T47D (cell line): ENCODE measurements at places on chromosomes 11 and 22.
A peak's percentile ranks its signal among the peaks of the same experiment; 100 is the strongest.

DNA sequence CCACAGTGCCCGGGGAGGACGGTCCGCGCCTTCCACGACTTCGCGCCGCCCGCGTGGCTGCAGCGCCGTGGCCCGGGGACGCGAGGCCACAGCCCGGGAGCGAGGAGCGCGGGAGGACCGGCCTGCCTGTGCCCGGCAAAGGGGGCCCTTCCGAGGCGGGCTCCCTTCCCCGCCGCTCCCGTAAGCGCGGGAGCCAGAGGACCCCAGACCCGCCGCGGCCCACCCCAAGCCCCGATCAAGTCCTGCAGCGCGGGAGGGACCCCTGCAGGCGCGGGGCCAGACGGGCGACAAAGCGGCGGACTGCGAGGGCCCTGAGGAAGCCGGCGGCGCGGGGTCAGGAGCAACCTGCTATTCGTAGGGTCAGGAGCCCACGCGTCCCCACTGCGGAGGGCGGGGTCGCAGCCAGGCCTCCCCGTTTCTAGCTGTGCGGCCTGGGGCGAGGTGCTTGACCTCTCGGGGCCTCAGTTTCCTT is 110.3 kb downstream of the WNT7B start:
- DNase-seq, result no peak

GRCh38 chr22:20423008-20423905 is 14.4 kb downstream of the SCARF2 start:
- no peak for DNase-seq

- DNase-seq, result no peak
These were observed 8.0 kb downstream of the GLB1L2 start for GRCh38 chr11:134339756-134340155.

DNA sequence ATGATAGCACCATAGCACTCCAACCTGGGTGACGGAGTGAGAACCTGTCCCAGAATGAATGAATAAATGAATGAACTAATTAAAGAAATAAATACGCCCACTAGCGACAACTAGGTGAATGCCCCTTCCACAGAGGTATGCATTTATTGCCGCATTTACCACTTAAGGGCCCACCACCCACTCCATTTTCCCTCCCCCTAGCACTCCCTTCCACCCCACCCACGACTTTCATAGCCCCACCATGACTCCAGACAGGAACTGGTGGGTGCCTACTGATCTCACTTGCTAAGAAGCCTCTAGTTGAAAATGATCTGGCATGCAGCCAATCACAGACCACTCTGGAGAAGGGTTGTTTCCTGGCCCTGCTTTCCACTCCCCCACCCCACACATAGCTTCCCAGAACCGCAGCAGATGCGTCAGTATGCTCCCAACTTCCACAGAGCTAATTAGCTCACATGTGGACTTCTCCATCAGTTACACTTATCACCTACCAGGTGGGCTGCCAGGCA is 167.6 kb downstream of the WT1 start:
- DNase-seq, result no peak

DNA sequence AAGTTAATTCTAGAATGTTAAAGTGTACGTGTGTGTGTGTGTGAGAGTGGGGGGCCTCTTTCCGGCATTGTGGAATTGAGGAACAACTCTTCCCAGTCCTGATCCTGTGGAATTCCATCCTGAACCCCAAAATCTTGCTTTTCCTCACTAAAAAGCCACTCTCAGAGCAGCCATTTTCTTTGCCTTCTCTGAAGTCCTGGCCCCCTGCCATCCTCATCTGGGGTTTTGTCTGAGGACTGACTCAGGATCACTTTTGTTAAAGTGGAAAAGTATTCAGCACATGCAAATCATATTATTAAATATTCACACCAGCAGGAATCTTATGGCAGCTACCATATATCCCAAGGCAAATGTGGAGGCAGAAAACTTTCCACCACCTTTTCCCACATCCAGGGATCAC is 3.8 kb downstream of the SCN4B start:
- no peak for DNase-seq

DNA sequence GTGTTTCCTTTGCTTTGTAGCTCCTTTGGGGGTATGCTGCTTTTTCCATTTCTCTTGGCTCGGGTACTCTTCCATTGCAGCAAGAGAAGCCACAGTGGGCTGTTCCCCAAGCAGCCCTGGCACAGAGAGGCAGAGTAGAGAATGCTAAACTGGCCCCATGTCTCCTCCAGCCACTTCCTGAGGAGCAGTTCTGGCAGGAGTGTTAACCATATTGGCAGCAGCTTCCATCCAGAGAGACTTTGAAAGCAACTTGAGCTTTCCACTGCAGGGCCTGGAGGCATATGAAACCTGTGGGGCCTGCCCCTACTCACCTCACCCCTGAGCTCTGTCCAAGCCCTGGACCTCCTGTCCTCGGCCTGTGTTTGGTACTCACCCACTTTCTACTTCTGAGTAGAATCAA is 61.8 kb downstream of the ALX4 start:
- DNase-seq, result no peak

GRCh38 chr11:41666951-41667653 is 207.7 kb upstream of the LRRC4C start:
- DNase-seq, result no peak

- no peak for DNase-seq
These were observed 78.6 kb downstream of the RTL6 start for GRCh38 chr22:44419429-44419828.

GRCh38 chr11:95652002-95652472 is 137.5 kb downstream of the FAM76B start:
- DNase-seq, result no peak

- DNase-seq, result no peak
These were observed 6.2 kb upstream of the CUL5 start for GRCh38 chr11:108002476-108002875.

- peak; percentile 49 for DNase-seq
These were observed 12.7 kb downstream of the POLDIP3 start for GRCh38 chr22:42601879-42602465.

GRCh38 chr11:118042141-118042540 is 34.7 kb upstream of the TMPRSS4 start:
- DNase-seq, result no peak

DNA sequence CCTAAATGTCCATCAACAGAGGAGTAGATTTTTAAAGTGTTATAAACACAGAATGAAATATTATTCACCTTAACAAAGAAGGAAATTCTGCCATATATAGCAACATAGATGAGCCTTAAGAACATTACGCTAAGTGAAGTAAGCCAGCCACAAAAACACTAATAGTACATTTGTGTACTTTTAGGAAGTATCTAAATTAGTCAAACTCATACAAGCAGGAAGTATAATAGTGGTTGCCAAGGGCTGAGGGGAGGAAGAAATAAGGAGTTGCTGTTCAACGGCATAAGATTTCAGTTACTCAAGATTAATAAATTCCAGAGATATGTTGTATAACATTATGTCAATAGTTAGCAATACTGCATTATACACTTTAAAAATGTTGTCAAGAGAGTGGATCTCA is 181.7 kb upstream of the ZC3H12C start:
- DNase-seq, result no peak

DNA sequence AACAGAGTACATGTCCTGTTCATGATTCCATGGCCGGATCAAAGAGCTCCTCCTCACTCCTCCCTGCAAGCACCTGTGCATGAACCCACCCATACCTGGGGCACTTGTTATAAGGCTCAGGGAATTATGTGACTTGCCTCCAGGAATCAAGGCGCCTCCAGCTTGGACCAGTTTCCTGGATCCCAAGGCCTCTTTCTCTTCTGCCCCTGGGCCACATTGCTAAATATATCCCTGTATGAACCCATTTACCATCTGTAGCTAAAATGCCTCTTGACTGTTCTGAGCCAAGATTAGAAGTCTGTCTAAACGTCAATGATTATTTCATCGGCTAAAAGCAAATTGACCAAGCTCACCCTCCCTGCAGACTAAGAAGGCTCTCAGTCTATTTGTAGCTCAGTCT is 135.6 kb downstream of the KIRREL3 start:
- DNase-seq, result no peak

- DNase-seq, result no peak
These were observed 20.8 kb downstream of the EMID1 start for GRCh38 chr22:29226351-29226981.

- no peak for DNase-seq
These were observed at the start of gene FAM181B for GRCh38 chr11:82733444-82734119. Gene FAM181B (minus strand): TSS chr11:82733864. CDS start chr11:82733729, 135 bp downstream.

- no peak for DNase-seq
These were observed 44.9 kb downstream of the ARHGAP8 start for GRCh38 chr22:44797181-44797725.

DNA sequence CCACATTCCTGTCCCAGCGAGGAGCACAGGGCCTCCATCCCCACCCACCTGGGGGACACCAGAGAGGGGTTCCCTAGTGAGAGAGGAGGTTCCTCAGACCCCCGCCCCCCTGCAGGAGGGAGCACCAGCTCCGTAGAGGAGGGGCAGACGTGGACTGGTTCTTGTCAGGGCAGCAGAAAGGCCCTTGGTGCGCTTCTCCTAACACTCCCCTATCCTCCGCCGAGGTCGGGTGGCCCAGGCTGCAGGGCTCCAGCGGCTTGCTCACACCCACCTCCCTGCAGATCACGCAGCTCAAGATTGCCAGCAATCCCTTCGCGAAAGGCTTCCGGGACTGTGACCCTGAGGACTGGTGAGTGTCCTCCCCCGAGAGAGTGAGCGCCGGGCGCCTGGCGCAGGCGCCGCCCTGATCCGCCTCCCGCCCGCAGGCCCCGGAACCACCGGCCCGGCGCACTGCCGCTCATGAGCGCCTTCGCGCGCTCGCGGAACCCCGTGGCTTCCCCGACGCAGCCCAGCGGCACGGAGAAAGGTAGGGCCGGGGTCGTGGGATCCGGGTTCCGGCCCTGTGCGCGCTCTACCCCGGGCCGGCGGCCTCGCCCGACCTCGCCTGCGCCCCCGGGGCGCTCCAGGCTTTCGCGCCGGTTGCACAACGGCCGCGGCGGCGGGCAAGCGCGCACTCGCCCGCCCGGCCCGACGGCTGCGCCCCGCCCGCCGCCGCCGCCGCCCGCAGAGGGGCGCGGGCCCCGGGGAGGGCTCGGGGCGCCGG is 5.1 kb downstream of the TBX1 start:
- DNase-seq, result no peak

- no peak for DNase-seq
These were observed 28.9 kb upstream of the CARD18 start for GRCh38 chr11:105168457-105168856.

DNA sequence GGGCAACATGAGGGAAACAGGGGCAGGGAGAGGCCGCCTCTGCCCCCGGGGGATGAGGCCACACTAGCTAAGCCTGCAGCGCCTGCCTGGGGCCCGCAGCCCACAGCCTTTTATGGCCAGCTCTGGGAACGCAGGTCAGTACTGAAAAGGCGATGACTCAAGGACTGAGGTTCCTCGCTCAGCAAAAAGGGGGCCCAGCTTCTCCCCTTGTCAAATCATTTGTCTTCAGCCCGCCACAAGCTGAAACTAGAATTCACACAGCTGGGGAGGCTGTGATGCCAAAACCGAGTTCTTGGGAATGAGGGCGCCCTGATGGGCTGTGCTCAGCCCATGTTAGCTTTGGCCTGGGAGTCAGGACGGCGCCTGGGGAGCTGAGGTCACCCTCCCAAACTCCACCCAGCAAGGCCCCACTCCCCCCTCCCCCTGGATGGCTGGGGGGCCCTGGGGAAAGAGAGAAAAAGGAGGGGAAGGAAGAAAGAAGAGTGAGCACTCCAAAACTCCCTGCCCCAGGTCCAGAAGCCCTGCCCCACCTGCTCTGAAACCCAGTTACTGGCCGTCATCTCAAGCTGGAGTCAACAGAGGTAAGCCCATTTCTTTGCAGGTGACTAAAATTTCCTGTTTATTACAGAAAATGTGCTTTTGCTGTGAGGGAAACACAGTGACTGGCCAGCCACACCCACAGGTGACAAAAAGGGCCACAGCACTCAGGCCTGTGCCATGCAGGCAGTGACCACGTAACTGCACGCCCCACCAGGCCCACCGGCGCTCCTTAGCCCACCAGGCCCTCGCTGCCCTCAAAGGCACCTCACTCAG is 13.7 kb downstream of the EHD1 start:
- no peak for DNase-seq

DNA sequence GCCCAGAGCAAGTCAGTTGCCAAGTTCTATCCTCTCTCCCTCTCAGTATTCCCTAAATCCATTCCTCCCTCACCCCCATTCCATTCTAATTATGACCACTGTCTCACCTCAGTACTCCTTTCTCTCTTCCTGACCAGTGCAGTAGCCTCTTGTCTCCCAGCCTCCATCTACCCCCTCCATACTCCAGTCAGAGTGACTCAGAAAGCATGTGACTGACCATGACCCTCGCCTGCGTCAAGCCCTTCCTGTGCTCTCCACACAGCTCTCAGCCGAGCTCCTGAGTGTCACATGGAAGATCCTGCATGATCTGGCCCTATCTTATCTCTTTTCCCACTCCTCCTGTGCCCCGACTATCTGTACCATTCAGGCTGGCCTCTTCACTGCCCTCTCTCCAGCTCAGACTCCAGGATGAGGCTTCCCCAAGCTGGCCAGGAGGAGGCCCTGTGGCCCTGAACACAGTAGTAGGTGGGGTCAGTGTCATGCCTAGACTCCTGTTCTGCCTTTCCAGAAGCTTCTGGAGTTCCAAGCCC is 42.6 kb downstream of the NEU3 start:
- DNase-seq, result no peak

DNA sequence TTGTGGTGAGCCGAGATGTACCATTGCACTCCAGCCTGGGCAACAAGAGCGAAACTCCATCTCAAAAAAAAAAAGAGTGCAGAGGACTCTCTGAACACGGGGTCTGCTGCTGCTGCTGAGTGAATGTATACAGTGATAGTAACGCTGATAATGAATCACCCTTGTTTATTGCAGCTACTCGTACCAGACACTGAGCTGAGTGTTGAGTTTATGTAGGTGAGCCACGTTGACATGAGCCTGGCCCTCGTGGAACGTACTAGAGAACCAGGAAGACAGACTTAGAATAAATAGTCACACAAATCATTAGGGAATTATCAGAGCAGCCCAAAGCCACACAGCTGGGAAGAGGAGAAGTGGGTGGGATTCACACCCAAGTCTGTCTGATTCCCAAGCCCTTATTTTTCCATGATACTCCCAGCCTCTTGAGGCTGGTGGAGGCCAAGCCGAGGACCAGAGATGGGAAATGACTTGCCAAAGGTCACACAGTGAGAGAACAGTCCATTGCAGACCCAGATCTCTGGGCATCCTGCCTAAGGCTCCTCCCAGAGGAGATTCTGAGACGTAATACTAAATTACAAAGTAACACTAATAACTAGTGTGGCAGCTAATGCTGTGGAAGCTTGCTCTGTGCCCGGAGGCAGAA is 34.8 kb downstream of the MB start:
- no peak for DNase-seq

GRCh38 chr22:25572708-25573171 is 8.3 kb downstream of the GRK3 start:
- no peak for DNase-seq

DNA sequence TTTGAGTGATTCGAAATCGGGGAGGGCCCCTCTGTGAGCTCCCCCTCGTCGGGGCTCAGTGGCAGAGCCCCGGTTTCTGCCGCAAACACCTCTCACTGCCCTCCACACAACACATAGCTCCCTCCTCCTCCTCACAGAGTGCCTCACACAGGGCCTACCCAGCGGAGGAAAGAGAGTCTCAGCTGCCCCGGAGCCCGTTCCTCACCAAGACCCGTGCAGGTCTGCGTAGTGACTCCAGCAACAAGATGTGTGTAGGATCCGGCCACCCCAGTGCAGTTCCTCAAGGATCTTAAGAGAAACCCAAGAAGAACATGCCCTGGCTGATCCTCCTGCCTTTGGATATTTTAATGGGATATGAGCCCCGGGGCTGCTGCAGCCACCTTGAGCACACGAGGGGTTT is 238.4 kb downstream of the BRD1 start:
- no peak for DNase-seq

GRCh38 chr22:20940186-20940651 is 23.0 kb downstream of the CRKL start:
- no peak for DNase-seq

GRCh38 chr22:38629108-38629507 is 27.1 kb downstream of the FAM227A start:
- no peak for DNase-seq
